CD4-positive, alpha-beta T cell treated with Interleukin-6 for 4 hours (primary cell): ENCODE measurements at places on chromosomes 1 and 21.

- DNase-seq = no peak
Measured at GRCh38 chr21:26106562-26106961, 64.0 kb downstream of the APP start.

GRCh38 chr1:201619513-201619912 lies 80.6 kb downstream of the NAV1 start:
- no peak for DNase-seq

DNA sequence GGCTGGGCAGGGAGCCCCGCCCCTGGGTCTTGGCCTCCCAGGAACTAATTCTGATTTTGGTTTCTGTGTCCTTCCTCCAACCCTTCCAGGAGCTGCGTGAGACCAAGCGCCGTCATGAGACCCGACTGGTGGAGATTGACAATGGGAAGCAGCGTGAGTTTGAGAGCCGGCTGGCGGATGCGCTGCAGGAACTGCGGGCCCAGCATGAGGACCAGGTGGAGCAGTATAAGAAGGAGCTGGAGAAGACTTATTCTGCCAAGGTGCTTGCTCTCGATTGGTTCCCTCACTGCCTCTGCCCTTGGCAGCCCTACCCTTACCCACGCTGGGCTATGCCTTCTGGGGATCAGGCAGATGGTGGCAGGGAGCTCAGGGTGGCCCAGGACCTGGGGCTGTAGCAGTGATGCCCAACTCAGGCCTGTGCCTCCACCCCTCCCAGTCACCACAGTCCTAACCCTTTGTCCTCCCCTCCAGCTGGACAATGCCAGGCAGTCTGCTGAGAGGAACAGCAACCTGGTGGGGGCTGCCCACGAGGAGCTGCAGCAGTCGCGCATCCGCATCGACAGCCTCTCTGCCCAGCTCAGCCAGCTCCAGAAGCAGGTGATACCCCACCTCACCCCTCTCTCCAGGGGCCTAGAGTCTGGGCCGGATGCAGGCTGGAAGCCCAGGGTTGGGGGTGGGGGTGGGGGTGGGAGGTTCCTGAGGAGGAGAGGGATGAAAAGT lies 18.5 kb upstream of the SEMA4A start:
- no peak for DNase-seq

GRCh38 chr1:230123280-230124185 lies 56.5 kb downstream of the GALNT2 start:
- no peak for DNase-seq

DNA sequence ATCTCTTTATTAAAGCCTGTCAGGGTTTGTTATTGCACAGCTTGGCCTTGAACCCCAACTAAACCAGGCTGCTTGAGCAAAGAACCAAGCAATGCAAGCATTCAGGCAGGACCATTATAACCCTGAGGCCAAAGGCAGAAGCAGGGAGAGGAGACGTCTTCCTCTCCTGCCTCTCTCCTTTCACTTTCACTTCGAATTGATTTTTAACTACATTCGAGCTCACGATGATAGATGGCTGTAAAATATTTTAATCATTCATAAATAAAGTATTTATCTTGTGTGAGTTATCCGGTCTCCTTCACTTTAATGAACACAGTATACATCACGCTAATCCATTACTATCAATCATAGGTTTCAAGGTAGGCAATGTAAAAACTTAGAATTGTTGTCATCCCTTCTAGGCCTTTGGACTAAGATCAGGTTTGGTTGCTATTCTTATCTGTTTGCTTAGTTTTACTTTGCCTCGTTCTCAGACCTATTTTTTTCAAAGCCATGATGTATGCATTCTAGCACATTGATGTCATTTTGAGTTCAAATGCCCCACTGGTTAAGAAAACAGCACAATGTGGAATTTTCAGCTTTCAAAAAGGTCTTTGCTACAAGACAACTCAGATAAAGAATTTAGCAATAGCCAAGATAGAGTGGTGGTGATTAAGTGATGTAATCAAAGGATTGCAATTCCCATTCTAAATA lies 480.2 kb upstream of the RUNX1 start:
- DNase-seq = peak; percentile 39

DNA sequence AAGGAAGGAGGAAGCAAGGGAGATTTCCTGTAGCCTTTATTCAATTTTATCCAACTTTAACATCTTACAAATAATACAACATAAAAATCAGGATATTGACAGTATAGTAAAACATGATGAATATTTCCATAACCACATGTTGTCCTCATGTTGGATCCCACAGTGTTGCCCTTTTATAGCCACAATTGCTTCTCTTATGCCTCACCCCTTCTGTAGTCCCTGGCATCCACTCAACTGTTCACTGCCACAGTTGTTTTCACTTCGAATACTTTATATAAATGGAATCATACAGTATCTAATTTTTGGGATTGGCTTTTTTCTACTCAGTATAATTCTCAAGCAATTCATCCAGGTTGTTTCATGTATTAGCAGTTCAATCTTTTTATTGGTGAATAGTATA lies 44.8 kb downstream of the SRSF11 start:
- no peak for DNase-seq

DNA sequence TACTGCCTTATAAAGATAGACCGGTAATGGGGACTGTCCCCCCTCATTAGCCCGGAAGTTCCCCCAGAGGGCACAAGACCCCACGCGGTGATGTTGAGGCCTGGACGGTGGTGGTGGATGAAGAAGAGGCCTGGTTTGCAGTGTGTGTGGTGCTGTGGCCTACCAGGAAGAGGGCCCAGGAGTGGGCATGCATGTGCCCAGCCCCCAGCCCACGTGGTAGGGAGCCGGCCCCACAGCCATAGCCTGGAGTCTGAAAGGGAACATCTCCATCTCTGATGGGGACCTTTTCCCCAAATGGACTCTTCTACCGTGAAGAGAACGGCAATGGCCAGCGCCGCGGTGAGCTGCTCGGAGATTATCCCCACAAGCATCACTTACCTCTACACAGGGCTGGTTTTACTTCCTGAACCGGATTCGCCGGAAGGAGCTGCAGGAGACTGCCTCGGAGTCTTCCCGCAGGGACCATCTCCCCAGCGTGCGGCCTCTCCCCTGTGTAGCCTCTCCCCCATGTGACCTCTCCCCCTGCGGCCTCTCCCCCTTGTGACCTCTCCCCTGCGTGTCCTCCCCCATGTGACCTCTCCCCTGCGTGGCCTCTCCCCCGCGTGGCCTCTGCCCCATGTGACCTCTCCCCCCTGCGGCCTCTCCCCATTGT lies 20.6 kb downstream of the RRP1 start:
- DNase-seq = no peak

GRCh38 chr1:35264871-35265270 lies 3.6 kb upstream of the ZMYM4 start:
- no peak for DNase-seq

- DNase-seq = no peak
Measured at GRCh38 chr1:191707288-191707687, 451.0 kb upstream of the RGS18 start.

GRCh38 chr1:200206340-200206739 lies 178.8 kb downstream of the NR5A2 start:
- DNase-seq = no peak

GRCh38 chr1:41333146-41333784 lies 28.0 kb upstream of the FOXO6 start:
- DNase-seq = no peak

DNA sequence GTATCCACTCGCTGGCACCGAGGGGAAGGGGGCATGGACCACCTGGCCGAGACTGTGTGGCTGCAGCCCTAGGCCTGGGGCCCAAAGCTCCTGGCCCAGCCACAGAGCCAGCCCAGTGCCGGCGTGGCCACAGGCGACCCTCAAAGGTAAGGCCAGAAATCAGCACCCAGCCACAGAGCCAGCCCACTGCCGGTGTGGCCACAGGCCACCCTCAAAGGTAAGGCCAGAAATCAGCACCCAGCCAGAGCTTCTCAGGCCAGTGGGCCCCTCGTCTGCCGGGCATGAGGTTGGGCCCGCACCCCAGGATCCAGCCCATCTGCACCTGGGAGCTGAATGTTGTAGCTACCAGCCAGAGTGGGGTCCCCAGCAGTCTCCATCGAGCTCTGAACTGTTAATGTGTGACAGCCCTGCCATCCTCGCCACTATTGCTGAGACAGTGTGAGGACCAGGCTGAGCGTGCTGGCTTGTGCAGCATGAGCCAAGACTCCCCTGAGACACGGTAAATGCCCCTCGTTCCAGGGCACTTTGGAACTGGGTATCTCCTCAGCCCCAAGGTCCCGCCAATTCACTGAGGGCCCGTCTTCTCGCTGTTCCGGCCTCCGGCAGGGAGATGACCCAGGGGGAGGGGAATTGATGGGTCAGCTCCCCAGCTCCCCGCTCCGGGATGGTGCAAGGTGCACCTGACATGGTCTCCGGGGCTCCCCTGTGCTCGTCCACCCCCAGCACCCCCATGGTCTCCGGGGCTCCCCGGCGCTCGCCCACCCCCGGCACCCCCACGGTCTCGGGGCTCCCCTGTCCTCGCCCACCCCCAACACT lies 4.7 kb upstream of the FTCD start:
- no peak for DNase-seq

GRCh38 chr1:5464366-5464765 lies 527.9 kb downstream of the NPHP4 start:
- DNase-seq = no peak

DNA sequence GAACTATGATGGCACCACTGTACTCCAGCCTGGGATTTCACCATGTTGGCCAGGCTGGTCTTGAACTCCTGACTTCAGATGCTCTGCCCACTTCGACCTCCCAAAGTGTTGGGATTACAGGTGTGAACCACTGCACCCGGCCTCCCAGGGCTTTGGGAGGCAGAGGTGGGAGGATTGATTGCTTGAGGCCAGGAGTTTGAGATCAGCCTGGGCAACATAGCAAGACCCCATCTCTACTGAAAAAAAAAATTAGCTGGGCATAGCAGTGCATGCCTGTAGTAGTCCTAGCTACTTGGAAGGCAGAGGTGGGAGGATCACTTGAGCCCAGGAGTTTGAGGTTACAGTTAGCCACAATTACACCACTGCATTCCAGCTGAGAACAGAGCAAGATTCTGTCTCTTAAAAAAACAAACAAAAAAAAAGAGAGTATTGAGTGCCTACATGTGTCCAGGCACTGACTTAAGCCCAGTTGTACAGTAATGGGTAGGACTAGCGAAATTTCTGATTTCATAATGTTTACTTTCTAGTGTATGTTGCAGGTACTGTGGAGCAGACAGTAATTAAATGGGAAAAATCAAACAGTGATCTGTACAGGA lies 4.2 kb downstream of the MANEAL start:
- no peak for DNase-seq

DNA sequence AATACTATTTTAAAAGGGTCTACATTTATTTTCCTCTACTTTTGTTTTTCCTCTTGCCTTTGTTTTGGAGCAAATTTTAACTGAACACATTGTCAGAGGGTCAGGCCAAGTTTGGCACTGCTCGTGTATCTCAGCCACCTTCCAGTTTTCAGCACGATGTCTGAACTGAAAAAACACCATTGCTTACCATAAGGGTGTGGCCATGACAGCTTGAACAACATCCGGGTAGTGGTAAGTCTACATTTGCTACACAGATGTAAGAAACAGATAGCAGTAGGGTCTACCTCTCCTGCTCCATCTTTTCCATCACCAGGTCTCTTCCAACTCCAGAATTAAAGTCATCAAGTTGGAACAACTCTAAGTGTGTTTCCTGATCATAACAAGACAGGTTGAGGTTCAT lies 4.2 kb downstream of the HIVEP3 start:
- peak; percentile 36 for DNase-seq

DNA sequence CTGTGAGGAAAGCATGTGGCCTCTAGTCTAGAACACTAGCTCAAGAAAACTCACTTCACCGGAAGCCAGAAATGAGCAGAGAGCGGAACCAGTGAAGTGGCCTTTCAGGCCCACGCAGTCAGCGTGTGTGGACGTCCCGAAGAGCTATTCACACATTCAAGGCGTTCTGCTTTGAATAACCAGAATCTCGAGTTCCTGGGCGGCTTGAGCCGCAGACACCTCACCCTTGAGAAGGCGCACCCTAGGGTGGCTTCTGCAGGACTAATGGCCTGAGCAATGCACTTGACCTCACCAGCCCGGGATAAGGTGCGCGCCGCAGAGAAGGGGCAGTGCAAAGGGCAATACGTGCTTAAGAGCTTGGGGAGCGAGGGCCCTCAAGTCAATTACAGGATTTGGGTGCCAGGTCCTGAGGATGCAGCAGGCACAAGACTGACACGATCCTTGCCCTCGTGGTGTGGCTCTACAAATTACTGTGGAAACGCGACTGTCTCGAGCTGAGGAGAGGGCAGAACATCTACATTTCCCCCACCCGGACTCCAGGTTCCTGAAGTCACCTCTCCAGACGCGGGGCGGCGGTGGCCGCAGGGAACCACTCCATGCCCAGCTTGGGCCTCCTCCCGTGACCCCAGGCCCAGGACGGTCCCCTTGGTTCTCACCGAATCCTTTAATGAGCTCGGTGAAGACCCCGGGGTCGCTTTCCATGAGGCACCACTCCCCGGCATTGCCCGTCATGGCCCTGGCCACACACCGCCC lies 455 bp downstream of the UCHL5 start:
- DNase-seq = peak; percentile 45

DNA sequence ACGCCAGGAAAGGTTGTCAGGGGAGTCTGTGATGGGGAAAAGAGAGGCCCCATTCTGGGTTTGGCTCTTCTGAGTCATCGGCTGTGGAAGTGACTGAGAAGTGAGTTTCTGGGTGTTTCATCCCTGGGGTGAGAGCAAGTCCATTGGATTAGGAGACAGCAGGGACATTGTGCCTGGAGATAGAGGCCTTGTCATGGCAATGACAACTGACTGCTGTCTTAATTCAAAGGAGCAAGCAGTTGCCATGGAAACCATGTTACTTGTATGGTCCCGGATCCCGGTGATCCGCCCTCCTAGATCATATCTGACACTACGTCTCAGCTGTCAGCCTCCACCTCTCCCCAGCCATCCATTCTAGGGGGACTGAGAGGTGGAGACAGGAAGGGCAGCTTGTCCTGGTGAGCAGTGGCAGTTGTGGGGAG lies 34.4 kb downstream of the KIAA0040 start:
- DNase-seq = no peak

GRCh38 chr1:104531990-104532389 lies 782.3 kb downstream of the AMY1C start:
- DNase-seq = no peak

- no peak for DNase-seq
Measured at GRCh38 chr1:94617134-94617805, 75.7 kb upstream of the F3 start.

GRCh38 chr1:224726441-224727182 lies 110.5 kb downstream of the CNIH3 start:
- DNase-seq = no peak

DNA sequence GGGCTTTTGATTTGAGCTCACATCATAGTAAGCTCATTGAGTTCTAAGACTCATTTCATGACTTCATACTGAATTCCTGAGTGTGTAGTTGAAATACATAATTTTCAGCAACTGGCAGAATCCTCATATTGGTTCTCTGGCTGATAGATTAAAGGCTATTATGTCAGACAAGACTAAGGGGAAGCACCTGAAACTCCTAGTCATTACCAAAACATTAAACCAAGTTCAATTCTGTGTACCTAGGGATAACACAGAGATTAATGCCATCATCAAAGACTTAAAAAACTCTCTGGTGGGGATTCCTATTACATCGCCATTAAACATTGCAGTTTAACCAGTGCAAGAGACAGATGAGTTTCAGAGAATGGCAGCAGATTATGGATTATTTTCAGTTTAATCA lies 339.1 kb downstream of the PTPRC start:
- no peak for DNase-seq

- DNase-seq = no peak
Measured at GRCh38 chr1:201511941-201512539, 5.1 kb upstream of the CSRP1 start.

GRCh38 chr1:17777818-17778217 lies 22.7 kb downstream of the ACTL8 start:
- no peak for DNase-seq

GRCh38 chr1:230149751-230150584 lies 82.9 kb downstream of the GALNT2 start:
- DNase-seq = peak; percentile 12

- DNase-seq = no peak
Measured at GRCh38 chr1:201190624-201191051, at the start of gene IGFN1. Gene IGFN1 (plus strand): TSS chr1:201190824. CDS start chr1:201193294, 2,470 bp downstream.
